ENCODE measurements at places on chromosomes 12 and 14. TPM values are rescaled to one million over a fixed set of nuclear protein-coding genes. Genes with fewer than 3 reads are reported as not detected.

PPP1R36 gene
- 0.21 TPM for total RNA-seq

CNTN1 gene
- total RNA-seq: not detected

TBX5 gene
- total RNA-seq: not detected

EPYC gene
- not detected for total RNA-seq

RDH5 gene
- total RNA-seq: 12.0 TPM

MANSC4 gene
- not detected for total RNA-seq

FBLN5 gene
- 1.6 TPM for total RNA-seq

OASL gene
- total RNA-seq: 29.2 TPM

COL2A1 gene
- total RNA-seq: not detected

DNA sequence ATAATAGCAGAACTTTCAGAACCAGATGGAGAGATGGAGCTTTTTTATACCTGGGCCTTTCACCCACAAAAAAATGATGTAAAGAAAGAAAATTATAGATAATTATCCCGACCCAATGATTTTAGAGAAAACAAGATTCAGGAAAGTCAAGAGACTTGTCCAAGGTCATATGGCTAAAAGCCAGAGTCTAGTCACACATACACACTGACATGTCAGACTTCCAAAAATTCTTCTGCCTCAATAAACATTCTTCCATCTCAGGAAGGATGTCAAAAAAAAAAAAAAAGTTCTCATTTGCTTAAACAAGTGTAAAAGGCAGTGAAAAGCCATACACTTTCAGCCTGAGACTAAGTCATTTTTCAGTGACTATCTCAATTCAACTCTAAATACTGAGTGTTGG is 116.0 kb downstream of the PRICKLE1 start:
- no peak for DNase-seq

DNA sequence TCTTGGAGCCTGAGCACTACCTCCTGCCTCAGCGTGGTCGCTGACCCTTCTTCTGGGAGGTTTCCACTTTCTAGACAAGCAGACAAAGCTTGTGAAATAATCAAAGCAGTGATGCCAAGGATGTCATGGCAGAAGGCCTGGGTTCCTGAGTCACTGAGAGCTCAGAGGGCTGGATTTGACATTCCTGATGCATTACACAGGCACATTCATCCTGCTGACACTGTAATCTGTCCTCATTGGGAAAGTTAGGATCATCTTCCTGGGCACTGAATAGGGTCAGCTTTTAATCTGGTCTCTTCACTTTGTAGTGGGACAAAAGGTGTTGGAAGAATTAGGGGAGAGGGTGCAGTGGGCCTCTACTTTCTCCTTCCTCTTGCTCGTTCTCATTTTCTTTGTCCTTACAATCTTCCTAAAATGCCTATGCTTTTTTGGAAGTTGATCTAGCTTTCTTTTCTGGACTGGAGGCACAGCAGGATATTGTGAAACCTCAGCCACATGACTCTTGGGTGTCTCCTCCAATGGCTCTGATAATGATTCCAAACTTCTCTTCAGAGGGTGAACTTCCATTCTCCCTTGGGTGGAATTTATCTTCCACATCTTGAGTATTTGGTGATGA is 29.6 kb downstream of the EEA1 start:
- DNase-seq: no peak

DNA sequence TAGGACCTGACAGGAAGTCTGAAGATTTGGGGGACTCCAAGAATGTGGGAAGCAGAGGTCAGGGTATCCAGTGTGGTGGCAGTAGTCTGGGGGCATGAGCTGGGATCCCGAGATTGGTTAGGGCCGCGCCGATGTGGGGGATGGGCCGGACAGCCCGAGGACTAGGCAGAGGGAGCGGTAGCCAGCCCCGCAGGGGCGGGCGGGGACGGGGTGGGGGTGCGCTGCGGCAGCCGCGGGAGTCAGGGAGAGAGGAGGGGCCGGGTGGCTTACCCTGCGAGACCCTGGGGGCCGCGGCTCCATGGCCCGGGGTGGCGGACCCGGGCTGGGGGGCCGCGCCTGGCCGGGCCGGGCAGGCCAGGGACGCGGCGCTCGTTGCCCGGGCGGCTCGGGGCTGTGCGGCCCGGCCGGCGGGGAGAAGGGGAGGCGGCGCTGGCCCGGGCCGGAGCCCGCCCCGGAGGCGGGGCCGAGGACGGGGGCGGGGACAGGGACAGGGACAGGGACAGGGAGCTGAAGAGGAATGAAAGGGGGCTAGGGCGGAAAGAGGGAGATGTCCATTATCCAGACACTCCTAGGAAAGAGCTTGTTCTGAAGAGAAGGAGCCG is 5.6 kb downstream of the ZNF385A start:
- DNase-seq: no peak

DNA sequence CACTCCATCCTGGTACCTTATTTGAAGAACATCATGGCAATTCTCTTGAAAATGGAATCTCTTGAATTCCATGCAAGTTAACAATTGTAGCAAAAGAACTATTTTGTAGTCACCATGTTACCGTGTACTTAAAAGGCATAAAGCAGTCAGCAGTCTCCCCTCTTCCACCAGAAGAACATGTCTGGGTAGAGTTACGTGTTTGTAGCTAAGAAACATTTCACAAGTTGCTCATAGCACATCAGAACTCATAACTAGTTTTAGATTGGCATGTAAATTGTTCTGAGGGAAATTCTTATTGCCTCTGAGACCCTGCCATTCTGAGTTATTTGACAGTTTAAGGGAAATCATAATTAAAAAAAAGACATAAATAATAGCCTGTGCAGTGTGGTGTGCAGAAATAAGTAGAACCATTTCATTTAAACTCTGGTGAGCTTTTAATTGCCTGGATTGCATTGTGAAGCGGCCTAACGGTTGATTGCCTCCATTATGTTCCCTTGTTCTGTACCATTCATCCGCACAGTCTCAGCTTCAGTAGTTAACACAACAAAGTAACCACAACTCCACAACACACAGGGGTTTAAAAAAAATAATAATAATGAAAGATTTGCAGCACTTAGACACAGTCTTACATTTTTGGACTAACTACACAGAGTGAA is 2.6 kb downstream of the LMO3 start:
- DNase-seq: no peak

GRCh38 chr12:57112492-57113294 is 1.5 kb upstream of the STAT6 start:
- DNase-seq: no peak

DNA sequence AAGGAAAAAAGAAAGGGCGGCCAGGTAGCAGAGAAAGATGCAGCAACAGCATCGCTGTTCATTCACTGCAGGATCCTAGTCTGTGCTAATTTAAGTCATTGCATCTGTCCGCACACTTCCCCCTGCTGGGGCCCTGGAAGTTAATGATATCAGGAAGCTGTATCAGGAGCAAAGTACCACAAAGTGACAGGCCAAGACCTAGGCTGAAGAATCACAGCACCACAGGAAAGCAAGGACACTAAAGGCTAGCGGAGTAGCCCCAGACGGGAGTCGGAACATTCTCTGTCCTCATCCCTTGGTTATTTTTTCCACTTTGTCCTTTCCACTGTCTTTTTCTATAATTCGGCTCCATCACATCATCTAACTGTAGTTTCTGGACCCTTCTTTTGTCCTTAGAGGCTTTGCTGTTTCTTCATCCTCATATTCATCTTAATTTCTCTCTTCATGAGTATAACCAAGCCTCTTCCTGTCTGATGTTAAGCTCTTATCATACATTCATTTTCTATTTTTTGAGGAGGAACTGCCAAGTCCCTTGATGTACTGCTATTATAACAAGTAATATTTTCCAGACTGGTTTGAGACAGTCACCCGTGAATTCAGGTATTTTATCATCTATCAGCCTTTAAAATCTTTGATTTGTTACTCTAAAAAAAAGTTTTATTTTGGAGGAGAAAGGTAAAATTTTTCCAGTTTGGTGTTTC is 28.3 kb downstream of the DUSP16 start:
- no peak for DNase-seq

- DNase-seq: no peak
These were observed 64.9 kb upstream of the STRN3 start for GRCh38 chr14:31090883-31091764.
